Activated naive CD4-positive, alpha-beta T cell (primary cell): ENCODE measurements at places on chromosomes 6 and 20.
A peak's percentile ranks its signal among the peaks of the same experiment; 100 is the strongest.

- no peak for DNase-seq
Observed at GRCh38 chr20:44089987-44090674, 96.9 kb downstream of the JPH2 start.

GRCh38 chr6:81633391-81633790 lies 119.1 kb downstream of the TENT5A start:
- DNase-seq = no peak

GRCh38 chr6:150491131-150491810 lies 108.4 kb upstream of the PLEKHG1 start:
- no peak for DNase-seq

- no peak for DNase-seq
Observed at GRCh38 chr6:90429713-90430112, 133.1 kb upstream of the BACH2 start.

DNA sequence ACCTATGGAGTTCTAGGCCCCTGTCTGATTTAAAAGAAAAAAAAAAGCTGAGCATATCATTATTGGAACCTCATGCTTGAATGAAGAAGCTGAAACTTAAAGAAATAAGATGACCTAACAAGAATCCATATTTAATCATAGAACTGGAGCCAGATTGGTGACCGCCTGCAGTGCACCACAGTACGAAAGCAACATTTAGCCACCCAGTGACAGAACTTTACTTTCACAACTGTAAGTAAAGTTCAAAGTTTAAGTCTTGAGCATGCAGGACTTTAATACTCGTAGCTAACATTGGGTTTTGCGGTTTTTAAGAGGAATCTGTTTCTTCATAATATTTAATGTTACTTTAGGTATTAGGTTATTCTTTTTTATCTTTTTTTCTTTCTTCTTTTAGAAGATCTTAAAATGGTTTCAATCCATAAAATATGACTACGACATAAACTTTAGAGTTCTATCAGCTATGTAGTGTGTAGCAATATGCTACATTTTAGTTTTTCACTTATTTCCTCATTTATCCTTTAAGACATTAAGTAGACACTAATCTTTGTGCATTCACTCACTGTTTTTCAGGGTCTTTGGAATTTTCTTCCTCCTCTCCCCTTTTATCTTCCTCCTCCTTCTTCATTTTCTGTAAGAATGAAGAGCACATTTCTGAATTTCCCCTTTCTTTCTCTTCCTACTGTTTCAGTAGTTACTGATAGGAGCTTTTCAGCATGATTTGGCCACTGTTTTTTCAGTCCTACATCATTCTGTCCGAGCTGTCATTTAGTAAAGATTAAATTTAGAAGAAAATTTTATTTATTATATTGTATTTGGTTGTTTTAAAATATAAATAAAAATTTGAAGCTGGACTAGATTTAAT lies 514.1 kb downstream of the GRIK2 start:
- DNase-seq = no peak

GRCh38 chr6:100344761-100345160 lies 120.0 kb downstream of the SIM1 start:
- no peak for DNase-seq

DNA sequence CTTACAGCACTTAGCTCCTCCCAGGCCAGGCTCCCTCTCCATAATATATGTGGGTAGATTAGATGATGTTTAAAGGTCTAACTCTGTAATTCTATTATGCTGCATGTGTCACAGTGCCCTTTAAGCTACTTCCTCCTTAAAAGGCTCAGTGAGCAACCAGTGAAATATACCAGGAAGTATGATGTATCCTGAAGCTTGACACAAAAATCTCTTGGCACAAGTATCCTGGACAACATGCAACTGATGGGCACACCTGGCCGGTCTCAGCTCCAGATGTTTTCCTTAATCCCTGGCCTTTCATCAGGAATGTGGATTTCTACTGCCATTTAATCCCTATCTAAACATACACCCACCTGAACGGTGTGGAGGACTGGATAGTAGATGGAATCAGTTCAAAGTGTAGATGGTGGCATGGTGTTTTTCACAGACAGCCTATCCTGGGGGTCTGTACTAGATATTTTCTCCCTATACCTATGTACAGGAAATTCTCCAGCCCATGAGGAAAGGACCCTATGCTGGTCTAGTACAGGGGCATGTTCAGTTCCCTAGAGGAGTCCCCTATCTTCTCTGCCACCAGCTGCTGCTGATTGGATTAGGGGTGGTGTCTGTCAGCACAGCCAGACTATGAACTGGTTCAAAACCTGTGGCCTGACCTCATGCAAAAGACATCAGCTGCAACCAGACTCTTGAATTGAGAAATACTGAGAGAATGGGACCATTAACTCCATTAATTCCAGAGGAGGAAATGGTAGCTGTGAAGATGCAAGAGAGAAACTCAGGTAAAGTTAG lies 59.4 kb upstream of the CITED2 start:
- no peak for DNase-seq

- peak; percentile 1 for DNase-seq
Observed at GRCh38 chr6:110617057-110617456, 140.6 kb upstream of the SLC22A16 start.

DNA sequence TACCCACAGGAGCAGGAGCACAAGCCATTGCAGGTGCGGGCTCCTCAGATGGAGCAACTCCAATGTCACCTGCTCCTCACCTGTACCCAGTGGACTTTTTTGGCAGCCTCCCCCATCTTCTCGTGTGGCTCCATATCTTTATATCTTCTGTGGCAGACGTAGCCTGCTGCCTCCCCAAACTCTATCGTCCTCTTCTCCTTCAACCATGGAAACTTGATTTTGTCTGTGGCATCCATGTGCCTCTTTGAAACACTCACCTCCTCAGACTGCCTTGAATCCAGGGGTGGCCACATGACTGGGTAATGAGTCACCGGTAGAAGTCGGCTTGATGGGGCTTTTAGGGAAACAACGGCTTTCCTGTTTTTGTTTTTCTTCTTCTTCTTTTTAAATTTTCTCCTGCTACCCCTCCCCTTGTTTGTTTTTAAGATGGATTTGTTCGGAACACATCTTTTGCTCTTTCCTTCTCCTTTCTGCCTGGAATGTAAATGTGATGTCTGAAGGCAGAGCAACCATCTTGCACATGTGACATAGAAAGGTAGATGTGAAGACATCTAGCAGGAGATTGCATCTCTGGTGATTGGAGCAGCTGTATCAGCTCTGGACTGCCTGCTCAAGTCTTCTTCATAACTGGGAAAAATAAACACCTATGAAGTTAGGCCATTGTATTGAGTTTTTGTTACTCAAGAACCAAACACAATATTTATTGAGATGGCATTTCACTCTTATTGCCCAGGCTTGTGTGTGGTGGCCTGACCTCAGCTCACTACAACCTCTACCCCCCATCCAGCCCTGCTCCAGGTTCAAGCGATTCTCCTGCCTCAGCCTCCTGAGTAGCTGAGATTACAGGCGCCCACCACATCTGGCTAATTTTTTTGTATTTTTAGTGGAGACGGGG lies 69.9 kb upstream of the DDR1 start:
- no peak for DNase-seq

DNA sequence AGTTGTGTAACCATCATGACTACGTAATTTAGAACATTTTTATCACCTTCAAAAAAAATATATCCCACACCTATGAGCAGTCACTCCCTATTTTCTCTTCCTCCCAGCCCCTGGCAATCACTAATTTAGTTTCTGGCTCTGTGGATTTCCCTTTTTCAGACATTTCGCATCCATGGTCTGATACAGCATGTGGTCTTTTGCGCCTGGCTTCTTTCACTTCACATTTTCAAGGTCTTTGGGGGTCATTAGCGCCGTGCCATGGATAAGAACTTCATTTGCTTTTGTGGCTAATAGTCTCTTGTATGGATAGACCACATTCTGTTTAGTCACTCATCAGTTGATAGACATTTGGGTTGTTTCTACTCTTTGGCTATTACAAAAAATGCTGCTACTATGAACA lies 44.9 kb upstream of the DUSP22 start:
- DNase-seq = no peak

DNA sequence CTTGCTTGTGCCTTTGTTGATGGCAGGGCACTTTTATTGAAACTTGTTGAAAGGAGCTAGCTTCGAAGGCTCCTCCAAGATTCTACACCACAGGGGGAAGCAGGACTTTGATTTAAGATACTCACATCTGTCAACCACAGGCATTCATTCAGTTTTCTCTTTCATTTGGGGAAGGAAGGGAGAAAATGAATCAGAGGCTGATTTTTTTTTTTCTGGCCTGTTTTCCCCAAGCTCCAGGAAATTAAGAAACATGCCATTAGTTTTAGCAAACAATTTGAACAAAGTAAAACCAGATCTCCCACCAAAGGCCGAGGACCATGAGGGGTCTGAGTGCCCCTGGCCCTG lies 8.7 kb upstream of the APCDD1L start:
- DNase-seq = no peak

DNA sequence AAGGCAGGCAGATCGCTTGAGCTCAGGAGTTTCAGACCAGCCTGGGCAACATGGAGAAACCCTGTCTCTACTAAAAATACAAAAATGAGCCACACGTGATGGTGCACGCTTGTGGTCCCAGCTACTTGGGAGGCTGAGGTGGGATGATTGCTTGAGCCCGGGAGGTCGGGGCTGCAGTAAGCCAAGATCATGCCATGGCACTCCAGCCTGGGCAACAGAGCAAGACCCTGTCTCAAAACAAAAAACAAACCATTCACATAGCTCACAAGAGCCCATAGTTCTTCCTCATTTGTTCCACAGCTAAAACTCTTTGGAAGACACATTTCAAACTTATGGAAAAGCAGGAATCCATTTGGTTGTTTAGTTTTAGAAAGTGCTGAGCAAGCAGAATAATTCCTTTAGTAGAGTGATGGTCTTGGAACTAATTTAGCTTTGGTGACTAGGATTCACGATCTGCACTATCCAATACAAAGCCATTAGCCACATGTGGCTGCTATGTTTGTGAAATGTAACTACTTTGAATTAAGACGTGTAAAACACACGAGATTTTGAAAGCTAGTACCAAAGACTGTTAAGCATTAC lies 4.1 kb downstream of the ZNFX1 start:
- DNase-seq = no peak

- DNase-seq = no peak
Observed at GRCh38 chr6:90140683-90141082, 156.0 kb downstream of the BACH2 start.

DNA sequence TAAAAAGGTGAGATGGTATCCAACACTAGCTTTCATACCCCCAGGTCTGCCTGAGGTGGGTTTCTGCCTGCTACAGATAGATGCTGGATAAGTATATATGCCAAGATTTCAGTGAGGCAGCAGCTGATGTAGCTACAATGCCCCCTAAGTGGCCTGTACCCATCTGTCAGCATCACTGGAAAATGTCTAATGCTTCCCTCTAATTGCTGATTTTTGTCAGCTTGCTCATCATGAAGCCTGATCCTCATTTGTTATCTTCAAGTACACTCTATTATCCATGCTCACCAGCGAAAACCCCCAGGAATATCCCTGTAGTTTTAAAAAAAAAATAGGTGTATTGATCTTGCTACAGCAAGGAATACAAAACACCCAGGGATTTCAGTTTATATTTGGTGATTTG lies 32.2 kb downstream of the OPRM1 start:
- DNase-seq = no peak

- DNase-seq = no peak
Observed at GRCh38 chr6:811831-812230, 118.9 kb upstream of the EXOC2 start.

- no peak for DNase-seq
Observed at GRCh38 chr20:51610761-51611624, 68.5 kb upstream of the NFATC2 start.
